GDM1 (cell line): ENCODE measurements at places on chromosomes 7 and 10.

DNA sequence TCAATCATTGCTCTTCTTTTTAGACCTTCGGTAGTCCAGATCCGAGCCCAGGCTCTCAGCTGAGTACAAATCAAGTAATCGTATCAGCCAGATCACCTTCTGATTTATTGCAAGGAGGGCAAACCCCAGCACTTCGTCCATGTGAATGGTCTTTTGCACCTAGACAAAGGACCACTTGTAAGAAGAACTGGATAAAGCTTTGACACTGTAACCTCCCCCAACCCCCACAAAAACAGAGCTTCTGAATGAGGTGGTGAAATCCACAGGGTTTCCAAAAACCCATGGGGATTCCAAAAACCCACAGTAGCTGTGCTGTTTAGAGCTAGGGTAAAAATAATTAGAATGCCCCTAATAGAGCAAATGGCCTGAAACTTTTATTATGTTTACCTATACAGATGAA lies 148.8 kb upstream of the ODAD2 start:
- no peak for DNase-seq

- DNase-seq: no peak
These were observed 142.9 kb downstream of the PAXIP1 start for GRCh38 chr7:154859747-154860620.

DNA sequence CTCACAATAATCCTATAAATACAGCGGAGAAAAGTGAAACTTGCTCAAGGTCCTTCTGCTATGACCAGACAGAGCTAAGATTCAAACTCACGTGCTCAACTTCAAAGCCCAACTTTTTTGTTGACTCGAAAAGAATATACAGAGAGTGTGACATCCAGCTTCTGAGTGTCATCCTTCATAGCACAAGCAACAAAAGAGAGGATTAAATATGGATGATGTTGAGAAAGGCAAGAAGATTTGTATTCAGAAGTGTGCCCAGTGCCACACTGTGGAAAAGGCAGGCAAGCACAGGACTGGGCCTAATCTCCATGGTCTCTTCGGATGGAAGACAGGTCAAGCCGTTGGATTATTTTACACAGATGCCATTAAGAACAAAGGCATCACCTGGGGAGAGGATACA lies 2.1 kb upstream of the FAM3C start:
- DNase-seq: no peak

GRCh38 chr10:91006752-91007346 lies 86.0 kb upstream of the ANKRD1 start:
- no peak for DNase-seq

DNA sequence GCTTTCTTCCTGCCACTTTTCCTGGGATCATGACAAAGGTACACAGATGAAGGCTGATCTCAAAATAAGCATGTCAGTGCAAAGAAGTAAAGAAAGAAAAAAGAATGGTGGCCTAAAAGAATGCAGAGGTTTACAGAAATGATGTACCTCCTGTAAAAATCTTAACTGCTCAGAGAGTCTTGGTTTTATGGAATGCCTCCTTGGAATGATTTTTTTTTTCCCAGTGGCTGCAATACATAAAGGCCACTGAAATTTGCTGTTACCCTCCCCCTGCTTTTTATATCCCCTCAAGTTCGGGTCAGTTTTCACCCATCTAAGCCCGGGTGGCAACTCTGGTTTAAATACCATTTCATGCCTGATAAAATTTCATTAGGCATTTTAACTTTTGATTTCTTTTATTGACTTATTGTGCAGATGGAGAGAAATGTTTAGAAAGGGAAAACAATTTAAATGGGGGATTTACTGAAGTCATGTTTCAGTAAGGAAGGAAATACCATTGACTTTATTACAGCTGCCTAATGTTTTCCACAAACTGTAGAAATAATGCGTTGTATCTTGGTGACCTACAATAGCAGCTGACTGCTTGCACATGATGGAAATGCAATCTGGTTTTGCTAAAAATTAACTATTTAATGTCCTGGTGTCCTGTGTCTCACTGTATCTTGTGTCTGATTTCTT lies 102.5 kb downstream of the SAMD9 start:
- DNase-seq: no peak

GRCh38 chr10:60937784-60938654 lies 6.0 kb downstream of the RHOBTB1 start:
- no peak for DNase-seq

DNA sequence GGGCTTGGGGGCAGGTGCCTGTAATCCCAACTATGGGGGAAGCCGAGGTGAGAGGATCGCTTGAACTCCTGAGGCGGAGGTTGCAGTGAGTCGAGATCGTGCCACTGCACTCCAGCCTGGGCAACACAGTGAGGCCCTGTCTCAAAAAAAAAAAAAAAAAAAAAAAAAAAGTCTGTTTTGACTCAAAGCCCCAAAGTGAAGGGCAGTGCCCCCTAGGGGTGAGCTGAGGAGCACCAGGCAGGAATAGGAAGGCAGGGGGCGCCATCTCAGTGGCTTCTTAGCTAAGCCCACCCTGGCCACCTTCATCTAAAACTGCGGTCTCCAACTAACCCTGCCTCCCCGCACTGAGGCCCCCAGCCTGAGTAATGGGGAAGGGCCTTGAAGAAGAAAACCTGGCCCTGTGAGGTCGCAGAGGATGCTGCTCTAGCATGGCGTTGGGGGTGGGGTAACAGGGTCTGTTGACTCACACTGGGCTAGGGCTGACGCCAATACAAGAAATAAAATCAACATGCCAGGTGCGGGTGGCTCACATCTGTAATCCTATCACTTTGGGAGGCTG lies 9.8 kb downstream of the PODXL start:
- peak; percentile 11 for DNase-seq

DNA sequence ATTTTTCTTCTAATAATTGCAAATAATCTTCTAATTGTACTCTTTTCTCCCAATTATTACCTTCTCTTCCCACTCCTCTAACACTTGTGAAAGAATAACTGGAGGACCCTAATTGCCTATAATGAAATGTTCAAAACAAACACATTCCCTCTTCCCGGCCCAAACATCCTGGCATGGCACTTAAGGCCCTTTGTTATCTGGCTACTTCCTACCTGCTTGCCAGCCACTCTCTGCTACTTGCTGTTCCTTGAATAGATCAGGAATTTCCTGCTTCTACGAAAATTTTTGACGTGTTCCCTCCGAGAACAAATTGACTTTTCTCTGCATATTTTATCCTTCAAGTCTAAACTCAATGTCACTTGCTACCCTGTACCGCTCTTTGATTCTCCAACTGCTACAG lies 56.1 kb upstream of the NOBOX start:
- DNase-seq: no peak

DNA sequence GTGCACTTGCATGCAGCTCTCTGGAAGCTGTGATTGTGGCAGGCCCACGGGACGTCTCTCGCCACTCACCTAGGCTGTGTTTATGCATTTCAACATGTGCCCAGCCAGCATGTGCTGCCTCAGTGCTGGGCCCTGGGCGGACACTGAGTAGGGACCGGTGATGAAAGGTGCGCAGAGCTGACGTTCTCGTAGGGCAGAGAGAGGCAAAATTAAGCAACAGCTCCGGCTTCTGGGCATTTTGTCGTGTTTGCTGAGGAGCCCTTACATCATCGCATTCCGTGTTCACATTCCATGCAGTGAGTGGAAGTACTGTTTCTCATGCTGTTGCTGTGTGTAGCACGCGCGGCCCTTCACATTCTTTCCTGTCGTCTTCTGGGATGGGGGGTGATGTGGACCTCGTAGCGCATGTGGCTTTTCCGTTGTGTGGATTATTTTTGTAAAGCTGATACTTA lies 50.5 kb downstream of the PRF1 start:
- DNase-seq: no peak
